ENCODE measurements at places on chromosomes 12 and 14.

DNA sequence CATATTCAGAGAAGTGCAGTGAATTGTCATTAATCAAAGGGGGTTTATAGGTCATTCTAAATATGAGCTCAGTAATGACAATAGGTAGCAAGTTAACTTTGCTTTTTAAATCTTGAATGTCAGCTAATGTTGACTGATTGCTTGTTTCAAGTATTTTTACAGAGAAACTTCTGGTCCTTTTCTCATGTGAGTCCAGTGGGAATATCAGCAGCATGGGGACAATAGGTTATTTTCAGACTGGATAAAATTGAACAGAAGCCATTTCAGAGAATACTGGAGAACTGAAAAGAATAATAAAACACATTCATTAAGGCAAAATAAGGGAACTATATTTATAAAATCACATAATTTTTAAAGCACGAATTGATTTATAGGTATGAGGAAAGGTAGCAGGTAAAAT, 78.7 kb downstream of the FUT8 start:
- DNase-seq, result no peak

GRCh38 chr12:104443008-104443407, 13.7 kb upstream of the CHST11 start:
- DNase-seq, result no peak

GRCh38 chr14:37247791-37248461, 50.2 kb downstream of the MIPOL1 start:
- no peak for DNase-seq

GRCh38 chr14:56760164-56760914, 49.9 kb downstream of the OTX2 start:
- peak; percentile 4 for DNase-seq

DNA sequence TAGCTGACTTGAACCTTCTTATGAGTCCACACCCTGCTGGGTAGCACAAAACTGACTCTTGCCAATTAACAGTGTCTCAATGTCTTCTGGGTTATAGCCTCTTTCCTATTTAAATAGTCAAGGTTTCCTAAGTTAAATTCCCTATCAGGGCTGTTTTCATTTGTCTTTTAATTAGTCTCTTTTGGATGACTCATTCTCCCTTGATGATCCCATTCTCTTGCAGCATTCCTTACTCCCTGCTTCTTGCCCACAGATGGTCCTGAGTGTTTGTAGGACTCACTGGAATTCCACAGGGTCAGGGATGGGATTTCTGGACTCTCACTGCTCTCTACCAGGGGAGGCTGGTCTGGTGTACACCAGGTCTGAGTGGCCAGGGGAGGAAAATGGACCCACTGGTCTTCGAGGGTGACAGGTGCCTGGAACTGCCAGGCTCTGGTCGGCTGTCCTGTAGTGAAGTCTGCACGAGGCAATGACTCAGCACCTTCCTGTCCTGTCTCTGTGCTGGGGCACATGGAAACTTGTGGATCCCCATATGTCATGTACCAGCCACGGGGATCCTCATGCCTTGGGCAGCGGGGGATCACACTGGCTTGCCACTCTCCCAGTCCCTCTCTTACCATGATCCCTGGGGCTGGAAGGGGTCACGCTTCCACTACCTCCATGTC, 236.5 kb upstream of the PELI2 start:
- DNase-seq, result peak; percentile 18

GRCh38 chr12:114638790-114639435, 45.1 kb downstream of the TBX3 start:
- no peak for DNase-seq

DNA sequence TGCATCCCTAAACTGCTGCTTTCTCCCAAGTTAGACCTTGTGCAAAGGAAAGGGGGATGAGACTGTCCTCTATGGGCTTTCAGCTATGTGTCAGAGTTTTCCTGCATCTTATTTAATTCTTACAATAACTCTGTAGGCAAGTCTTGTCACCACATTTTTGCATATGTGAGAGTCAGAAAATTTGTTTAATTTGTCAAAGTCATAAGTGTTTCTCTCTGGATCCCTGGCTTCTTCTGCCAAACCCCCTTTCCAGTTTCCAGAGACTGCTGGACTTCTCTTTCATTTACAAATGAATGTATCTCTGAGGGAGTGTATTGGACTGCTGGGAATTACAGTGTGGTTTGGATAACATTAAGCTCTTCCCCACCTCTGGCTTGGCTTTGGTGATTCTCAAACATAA, 877.6 kb upstream of the SEL1L start:
- DNase-seq, result no peak

DNA sequence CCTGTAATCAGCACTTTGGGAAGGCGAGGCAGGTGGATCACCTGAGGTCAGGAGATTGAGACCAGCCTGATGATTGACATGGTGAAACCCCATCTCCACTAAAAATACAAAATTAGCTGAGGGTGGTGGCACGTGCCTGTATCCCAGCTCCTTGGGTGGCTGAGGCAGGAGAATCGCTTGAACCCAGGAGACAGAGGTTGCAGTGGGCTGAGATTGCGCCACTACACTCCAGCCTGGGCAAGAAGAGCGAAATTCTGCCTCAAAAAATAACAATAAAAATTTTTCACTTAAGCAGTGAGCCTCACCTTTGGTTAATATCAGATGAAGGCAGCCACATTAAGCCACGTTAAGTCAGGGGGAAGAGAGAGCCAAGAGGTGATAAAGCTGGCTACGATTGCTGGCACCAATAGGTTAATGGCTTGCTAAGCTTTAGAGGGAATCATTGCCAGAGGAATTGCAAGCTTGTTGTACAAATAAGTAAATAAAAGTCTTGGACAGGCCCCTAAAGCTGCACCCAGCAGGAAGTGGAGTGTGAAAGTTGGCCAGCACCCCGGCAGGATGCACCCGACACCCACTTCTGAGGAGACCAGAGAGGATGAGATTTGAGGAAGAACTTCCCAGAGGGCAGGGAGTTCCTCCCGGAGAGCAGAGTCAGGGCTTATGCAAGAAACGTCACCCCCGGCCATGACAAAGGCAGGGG, 41.3 kb upstream of the TESC start:
- no peak for DNase-seq

- DNase-seq, result no peak
Observed at GRCh38 chr14:64954491-64955240, 12.1 kb upstream of the GPX2 start.

- no peak for DNase-seq
Observed at GRCh38 chr12:61870658-61871484, 389.3 kb upstream of the USP15 start.

DNA sequence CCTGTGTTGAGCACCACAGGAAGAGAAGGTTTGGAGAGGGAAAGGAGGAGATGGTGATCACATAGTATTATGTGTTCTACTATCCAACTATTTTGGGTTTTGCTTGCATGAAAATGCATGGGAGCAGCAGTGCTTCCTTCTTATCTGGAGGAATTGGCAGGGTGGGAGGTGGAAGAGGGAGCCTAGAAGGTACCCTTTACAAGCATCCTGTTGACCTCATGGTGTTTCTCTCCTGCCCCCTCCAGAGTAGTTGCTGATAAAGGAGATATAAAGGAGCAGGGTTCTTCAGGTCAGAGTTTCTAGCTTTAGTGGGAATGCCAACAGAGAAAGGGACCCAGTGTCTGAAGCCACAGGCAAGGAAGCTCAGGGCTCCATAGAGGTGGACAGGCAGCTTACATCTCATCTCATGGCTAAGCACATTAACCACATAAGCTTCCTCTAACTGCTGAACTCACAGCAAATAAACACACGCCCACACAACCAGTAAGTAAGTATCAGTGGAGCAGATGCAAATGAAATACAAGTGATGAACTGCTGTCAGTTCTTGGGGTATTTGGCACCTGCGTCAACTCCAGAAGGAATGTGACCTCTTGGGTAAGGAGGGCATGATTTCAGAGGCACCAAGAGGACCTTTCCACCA, 174.2 kb upstream of the SLC38A2 start:
- peak; percentile 71 for DNase-seq

DNA sequence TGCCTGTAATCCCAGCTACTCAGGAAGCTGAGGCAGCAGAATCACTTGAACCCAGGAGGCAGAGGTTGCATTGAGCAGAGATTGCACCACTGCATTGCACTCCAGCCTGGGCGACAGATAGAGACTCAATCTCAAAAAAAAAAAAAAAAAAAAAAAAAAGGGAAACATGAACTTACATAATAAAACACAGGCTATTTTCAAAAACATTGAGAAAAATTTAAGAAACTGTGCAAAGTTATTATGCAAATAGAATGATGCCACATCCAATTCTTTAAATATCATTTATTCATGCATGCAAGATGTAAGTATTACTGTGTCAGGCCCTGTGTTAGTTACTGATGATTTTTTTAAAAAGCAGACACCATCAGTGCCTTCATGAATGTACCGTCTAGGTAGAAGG, 20.0 kb upstream of the SLC16A7 start:
- DNase-seq, result no peak

DNA sequence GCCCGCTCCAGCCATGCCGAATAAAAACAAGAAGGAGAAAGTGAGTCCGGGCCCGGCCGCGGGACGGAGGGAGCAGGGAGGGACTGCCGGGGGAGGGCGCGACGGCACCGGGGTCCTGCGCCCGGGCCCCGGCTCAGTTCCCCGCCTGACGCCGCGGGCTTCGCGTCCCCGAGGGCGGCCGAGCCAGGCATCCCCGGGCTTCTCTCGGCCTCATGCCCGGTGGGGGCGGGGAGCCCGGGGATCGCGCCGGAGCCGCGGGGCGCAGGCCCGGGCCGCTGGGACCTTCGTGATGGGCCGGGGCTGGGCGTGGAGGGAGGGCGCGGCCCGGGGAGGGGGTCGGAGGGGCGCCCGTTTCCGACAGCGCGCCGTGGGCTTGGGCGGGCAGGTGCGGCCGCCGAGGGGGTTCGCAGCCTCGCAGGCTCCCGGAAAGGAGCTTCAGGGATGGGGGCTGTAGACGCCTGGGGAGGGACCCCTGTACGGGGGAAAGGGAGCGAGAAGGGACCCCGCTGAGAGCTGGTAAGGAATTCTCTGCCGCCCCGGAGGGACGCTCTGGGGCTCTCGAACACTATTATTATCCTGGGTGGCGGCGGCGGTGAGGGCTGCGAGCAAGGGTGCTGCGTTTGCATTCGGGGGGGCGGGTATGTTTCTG, 496 bp downstream of the PPP2R5C start:
- peak; percentile 14 for DNase-seq

- DNase-seq, result no peak
Observed at GRCh38 chr12:12501121-12501520, 61.5 kb downstream of the DUSP16 start.

DNA sequence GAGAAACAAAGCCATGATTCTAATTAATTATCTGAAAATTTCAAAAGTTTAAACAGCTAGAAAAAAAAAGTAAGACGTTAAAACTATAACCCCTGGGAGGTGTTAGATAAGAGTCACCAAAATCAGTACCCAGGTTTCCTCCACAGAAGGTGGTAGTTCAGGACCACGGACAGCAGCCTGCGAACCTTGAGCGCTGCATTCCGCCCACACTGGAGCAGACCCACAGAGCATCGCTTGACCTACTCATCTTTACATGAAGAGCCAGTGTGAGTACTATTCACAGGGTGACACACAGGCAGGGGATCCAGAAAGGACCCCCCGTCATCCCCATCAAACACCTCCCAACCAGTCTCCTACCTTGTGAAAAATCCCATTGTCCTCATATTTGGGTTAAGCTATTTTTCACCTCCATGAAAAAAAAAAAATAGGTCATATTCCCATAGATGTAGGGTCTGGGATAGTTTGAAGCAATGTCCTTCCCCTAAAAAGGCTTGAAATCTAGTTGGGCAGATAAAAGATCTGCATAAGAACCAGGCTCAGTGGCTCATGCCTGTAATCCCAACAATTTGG, 8.8 kb upstream of the CHGA start:
- peak; percentile 51 for DNase-seq

GRCh38 chr12:62700091-62700880, 233.7 kb downstream of the MON2 start:
- DNase-seq, result no peak

GRCh38 chr12:111812881-111813741, 28.9 kb upstream of the MAPKAPK5 start:
- peak; percentile 85 for DNase-seq

- DNase-seq, result no peak
Observed at GRCh38 chr14:56005191-56006053, 112.8 kb upstream of the PELI2 start.

- DNase-seq, result peak; percentile 54
Observed at GRCh38 chr14:87149583-87150354, 843.2 kb downstream of the GALC start.

DNA sequence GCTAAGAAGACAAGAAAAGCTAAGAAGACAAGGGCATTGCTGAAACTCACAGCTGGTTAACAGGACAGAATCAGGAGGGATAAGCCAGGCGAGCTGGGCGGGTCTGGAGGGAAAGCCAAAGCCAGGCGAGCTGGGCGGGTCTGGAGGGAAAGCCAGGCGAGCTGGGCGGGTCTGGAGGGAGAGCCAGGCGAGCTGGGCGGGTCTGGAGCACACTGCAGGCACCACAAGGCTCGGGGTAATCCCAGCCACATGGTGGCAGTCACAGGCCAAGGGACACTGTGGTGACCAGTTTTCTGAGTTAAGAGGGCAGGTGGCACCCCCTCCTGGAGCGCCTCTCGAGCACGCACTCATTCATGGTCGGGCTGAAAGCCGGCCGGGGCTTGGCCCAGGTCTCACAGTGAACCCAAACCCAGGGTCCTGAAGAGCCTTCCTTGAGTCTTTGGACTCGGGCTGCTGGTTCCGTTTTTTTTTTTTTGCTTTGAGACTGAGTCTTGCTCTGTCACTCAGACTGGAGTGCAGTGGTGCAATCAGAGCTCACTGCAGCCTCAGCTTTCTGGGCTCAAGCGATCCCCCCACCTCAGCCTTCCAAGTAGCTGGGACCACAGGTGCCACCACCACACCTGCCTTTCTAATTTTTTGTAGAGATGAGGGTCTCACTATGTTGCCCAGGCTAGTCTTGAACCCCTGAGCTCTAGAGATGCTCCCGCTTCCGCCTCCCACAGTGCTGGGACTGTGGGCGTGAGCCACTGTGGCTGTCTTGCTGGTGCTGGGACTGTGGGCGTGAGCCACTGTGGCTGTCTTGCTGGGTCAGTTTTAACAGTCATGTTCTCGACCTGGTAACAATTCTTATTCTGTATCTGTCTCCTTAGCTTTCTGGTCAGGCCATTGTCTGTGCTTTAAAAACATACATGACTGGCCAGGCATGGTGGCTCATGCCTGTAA, 40.2 kb downstream of the HSP90AA1 start:
- DNase-seq, result peak; percentile 73

DNA sequence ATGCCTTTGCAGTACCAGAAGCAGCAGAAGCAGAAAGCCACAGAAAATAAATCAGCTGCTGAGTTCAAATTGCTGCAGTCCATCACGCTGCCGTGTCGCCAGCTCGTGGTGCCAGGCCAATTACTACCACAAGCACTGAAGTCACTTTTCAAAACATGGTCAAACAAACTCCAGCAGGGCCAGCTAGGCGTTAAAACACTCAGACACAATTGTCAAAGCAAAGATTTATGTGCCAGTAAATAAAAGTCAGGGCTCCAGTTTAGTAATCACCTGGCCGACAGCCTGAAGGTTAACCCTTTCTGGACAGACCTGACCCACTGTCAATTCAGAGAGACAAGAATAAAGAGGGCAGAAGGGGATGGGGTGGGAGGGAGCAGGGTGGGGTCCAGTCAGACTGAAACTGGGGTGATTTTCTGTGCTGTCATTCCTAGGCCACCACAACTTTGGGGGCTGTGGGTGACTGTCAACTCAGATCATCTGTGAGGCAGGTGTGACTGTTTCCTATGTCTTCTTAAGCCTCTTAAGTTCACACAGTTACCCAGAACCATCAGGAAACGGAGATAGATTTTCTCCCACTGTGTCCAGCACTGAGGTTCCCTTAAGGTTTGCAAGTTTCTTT, 109.8 kb upstream of the FUT8 start:
- no peak for DNase-seq
